Motor neuron (in vitro differentiated cells): ENCODE measurements at places on chromosomes 7 and 10.
A peak's percentile ranks its signal among the peaks of the same experiment; 100 is the strongest.

GRCh38 chr7:2099048-2099957 lies 133.4 kb downstream of the MAD1L1 start:
- peak; percentile 53 for ATAC-seq

- no peak for ATAC-seq
Observed at GRCh38 chr7:45567713-45568112, 6.5 kb upstream of the ADCY1 start.

DNA sequence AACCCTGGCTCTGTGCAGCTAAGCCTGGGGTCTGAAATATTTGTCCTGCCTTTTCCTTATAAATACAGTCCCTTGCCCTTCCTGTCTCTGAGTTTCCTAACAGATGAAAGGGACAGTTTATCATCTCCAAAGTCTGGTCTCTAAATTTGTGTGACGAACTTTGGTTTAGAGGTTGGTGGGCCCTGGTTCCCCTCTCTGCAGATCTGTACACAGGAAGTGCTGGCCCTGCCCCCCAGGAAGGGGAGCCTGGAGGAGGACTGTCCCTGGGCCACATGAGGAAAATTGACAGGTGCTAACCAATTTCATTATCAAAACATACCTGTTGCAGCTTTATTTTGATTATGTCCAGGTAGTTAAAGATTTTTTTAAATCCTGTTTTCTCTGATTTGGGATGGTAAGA lies 34.5 kb downstream of the PPP2R2D start:
- ATAC-seq = no peak

- no peak for ATAC-seq
Observed at GRCh38 chr7:6691103-6691502, 15.6 kb downstream of the ZNF12 start.

DNA sequence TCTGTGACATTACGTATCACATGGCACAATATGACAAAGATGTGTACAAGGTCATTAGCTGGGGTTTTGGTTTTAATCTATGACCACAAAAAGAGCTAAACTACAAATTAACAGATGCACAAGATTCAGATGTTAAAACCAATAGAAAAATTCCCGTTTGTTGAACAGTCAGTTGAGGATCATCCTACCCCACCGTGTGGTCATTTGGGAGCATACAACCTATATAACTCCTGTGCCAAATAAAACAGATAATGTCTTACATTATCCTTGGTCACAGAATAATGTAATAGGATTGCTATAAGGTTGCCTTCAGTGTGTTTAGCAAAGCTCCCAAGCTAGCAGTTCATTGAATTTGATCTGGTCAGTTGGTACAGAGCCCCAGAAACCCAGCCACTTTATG lies 28.2 kb downstream of the ASNS start:
- ATAC-seq = no peak

GRCh38 chr10:58555170-58555929 lies 42.7 kb downstream of the BICC1 start:
- no peak for ATAC-seq

- peak; percentile 0 for ATAC-seq
Observed at GRCh38 chr10:110919971-110920881, 822 bp downstream of the SHOC2 start.
